ENCODE measurements at places on chromosomes 2 and 18. TPM values are rescaled to one million over a fixed set of nuclear protein-coding genes. Genes with fewer than 3 reads are reported as not detected.
A peak's percentile ranks its signal among the peaks of the same experiment; 100 is the strongest.

DNA sequence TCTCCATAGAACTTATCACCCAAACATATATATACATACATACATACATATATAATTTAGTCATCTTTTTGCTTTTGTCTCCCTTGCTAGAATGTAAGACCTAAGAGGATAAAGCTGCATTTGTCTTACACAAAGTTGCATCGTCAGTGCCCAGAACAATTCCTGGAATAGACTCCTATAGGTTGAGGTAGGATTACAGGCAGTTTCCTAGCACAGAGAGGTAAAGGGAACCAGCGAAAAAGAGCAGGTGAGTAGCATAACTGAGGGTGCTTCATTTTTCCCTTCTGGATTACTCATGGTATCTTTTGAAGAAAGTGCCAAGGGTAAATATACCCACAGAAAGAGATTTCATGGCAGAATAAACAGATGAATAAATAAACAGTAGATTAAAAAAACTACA is 68.1 kb upstream of the AMMECR1L start:
- no peaks in the 10 kb centered on the region for H3K4me1 ChIP-seq
- H3K4me3 ChIP-seq: no peak overlapping the region
- no peaks in the 10 kb centered on the region for H3K27me3 ChIP-seq
- H3K36me3 ChIP-seq: peaks cover 11% of the 10 kb centered on the region

DNA sequence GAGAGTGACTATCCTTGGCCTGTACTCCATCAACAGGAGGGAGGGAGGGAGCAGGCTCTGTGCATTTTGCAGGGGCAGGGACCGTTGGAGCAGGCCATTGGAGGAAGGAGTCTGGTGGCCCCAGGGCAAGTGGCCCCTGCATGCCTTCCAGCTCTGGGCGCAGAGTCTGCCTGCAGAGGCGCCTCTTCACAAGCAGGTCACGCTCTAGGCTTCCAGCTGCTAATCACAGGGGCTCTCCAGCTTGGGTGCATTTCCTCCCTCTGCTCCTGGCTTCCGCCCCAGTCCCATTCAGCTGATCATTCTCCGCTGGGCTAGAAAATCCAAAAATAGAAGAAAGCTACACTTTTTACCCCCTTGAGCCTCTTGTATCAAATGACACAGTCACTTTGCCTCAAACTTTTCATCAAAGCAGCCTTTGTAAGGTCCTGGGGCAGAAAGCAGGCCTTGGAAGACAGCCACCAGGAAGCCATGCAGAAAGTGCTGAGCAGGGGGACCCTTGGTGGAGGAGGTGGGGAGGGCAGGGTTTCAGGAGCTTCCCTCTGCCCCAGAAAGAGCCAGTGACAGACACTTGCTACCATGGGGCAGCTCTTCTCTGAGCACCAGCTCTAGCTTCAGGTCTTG is 11.3 kb downstream of the TMEM247 start:
- no peaks in the 10 kb centered on the region for H3K36me3 ChIP-seq
- H3K4me1 ChIP-seq: peaks cover 9% of the 10 kb centered on the region
- peaks cover 74% of the 10 kb centered on the region for H3K27me3 ChIP-seq
- peak; percentile 30 for DNase-seq
- no peak overlapping the region for H3K27ac ChIP-seq
- H3K4me3 ChIP-seq: no peak overlapping the region

GRCh38 chr18:78364388-78364960 is 615.1 kb upstream of the SALL3 start:
- H3K27ac ChIP-seq: no peak overlapping the region
- no peaks in the 10 kb centered on the region for H3K4me1 ChIP-seq
- no peak overlapping the region for H3K4me3 ChIP-seq
- no peaks in the 10 kb centered on the region for H3K27me3 ChIP-seq
- no peak for DNase-seq

- no peak overlapping the region for H3K4me3 ChIP-seq
- H3K4me1 ChIP-seq: no peaks in the 10 kb centered on the region
- H3K36me3 ChIP-seq: no peaks in the 10 kb centered on the region
- H3K27ac ChIP-seq: no peak overlapping the region
- H3K27me3 ChIP-seq: no peaks in the 10 kb centered on the region
Measured at GRCh38 chr18:79847606-79848293, 50.0 kb downstream of the KCNG2 start.

The CYP26B1 gene
- total RNA-seq: 5.1 TPM

GRCh38 chr2:22454826-22455485 is 930.0 kb upstream of the KLHL29 start:
- DNase-seq: no peak
- no peaks in the 10 kb centered on the region for H3K27me3 ChIP-seq
- H3K4me1 ChIP-seq: peaks cover 8% of the 10 kb centered on the region
- no peaks in the 10 kb centered on the region for H3K36me3 ChIP-seq
- H3K4me3 ChIP-seq: no peak overlapping the region

The POTEJ gene
- not detected for total RNA-seq

The CXCR1 gene
- total RNA-seq: not detected

Measured in Calu3 (cell line).